ENCODE measurements at places on chromosomes 16 and 17.

- DNase-seq = no peak
These were observed 4.4 kb downstream of the CHD9NB start for GRCh38 chr16:53048139-53048915.

GRCh38 chr16:89099905-89100304 lies 6.3 kb downstream of the ACSF3 start:
- no peak for DNase-seq

GRCh38 chr17:71039391-71039790 lies 870.1 kb downstream of the KCNJ2 start:
- no peak for DNase-seq

- no peak for DNase-seq
These were observed 89.8 kb upstream of the GNAO1 start for GRCh38 chr16:56101480-56101879.

DNA sequence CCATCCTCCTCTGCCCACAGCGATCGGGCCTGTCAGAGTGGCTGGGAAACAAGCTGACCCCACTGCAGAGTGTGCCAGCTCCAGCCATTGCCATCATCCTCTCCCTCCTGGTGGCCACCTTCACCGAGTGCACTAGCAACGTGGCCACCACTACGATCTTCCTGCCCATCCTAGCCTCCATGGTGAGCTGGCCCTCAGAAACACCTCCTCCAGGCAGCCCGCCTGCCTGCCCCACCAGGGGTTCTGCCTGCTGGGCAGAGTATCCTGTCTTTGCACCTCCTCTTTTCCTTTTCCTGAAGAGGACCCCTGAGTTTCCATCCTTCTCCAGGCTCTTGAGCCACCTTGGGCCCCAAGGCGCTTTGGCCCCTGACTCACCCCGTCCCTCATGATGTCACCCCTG lies 10.5 kb upstream of the FOXN1 start:
- DNase-seq = no peak

DNA sequence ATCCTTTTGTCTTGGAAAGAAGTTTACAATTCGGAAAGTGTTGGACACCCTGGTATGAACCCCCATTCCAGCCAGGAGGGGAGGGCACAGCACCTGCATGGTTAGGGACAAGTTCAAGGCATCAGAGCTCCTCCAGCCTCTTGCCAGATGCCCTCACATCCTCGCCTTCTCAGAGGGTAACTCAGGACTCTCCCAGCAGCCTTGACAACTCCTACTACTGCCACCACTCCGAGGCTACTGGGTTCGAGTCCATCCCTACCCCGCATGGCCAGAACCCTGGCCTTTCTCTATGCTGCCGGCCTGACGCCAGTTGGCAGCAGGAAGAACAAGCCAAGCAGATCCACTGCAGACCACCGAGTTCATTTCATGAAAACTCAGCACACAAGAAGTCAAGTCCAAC lies 34.1 kb downstream of the AXIN2 start:
- DNase-seq = no peak

DNA sequence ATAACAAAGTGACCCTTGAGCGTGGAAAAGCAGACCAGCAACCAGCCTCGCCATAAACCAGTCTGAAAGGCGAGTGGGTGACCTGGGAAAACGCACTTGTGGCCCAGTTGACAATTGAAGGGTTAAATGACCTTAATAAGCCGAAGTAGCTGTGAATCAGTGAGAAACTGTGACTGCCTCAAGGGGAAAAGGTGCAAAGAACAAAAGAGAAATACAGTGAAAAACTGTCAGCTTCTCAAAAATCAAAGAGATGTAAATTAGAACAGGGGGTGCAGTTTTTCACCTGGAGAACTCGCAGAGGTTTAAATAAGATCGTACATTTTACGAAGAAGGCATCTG lies 124.1 kb downstream of the CMIP start:
- no peak for DNase-seq

DNA sequence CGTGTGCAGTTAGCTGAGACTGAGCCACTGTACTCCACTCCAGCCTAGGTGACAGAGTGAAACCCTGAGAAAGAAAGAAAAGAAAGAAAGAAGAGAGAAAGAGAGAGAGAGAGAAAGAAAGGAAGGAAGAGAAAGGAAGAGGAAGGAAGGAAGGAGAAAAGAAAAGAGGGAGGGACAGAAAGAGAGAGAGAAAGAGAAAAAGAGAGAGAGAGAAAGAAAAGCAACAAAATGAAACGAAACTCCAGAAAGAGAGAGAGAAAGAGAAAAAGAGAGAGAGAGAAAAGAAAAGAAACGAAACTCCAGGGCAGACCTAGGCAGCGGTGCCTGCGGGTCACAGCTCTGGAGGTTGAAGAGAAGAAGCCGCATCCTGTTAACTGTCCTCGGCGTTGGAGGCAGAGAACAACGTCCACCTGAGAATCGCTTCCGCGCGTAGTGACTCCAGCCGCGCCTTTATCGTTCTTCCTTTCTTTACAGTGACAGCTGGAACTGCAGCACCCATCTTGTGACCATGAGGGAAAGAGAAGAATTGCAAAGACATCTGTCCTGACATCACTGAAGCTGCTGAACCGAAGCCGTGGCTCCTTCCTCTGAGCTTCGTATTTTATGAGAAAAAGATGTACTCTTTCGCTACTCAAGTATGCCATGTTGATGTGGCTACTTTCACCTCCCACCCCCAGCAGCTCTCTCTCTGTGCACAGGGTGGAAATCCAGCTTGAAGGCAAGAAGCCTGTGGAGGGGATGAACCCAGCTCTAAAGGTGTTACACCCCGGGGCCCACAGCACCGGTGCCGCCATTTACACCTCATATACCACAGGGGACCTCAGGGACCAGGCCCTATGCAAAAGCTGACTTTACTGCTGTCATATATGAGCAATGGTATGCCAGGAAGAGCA lies 56.9 kb upstream of the DOC2B start:
- no peak for DNase-seq

DNA sequence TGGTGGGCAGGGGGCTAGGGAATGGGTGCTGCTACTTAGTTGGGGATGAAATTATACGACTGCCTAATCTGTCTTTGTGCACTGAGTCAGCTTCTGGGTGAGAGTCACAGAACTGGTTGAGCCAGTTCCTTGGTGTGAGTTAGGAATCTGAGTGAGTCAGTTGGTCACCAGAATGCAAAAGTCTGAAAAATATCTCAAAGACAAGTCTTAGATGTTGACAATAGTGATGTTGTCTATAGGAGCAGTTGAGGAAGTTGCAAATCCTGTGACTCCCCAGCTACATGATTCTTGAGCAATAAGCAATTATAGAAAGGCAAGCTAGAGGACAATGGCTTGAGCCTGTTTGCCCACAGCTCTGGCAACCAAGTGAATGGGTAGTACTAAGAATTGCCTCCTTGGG lies 399.2 kb downstream of the CNTNAP4 start:
- DNase-seq = no peak

GRCh38 chr17:38912221-38912813 lies 13.1 kb upstream of the LASP1NB start:
- DNase-seq = no peak

- no peak for DNase-seq
These were observed 9.3 kb downstream of the JUP start for GRCh38 chr17:41777157-41777573.

DNA sequence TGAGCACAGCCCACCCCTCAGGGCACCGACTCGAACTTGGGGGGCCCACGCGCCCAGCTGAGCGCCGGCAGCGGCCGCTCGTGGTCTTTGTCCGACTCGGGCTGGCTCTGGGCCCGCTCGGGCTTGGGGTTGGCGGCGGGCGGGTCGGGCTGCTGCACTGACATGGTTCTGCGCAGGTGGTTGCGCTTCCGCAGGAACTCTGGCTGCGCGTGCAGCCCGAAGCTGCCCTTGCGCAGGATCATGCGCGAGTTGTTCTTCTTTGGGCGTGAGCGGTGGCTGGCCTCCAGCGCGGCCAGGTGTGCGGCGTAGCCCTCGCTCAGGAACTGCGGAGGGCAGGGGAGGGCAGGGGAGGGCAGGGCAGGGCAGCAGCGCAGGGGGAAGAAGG lies 11.1 kb downstream of the PIMREG start:
- peak; percentile 57 for DNase-seq

GRCh38 chr16:24610416-24610755 lies 71.0 kb downstream of the RBBP6 start:
- DNase-seq = no peak

DNA sequence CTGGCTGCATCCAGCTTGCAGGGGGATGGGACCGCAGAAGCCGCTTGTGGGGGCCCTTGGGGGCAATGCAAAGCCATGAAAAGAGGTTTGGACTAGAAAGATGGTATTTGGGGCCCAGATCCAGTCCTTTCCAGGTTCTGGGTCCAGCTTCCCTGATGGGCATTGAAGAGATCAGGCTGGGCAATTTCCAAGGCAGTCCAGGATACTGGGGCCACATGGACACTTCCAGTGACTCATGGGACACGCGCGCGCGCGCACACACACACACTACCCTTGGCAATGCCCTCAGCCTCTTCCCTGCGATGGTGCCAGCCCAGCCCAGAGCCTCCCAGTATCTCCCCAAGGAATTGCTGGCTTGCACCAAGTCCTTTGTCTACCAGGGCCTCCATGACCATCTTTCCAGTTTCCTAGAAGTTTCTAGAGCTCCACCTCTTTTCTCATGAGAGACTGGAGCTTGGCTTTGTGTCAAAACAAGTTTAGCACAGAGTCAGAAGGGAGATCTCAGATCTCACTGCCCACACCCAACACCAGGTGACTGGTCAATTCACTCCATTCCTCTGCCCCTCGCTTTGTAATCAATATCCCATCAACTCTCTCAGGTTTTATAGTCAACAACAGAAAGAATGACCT lies 44.3 kb downstream of the WNT3 start:
- no peak for DNase-seq

DNA sequence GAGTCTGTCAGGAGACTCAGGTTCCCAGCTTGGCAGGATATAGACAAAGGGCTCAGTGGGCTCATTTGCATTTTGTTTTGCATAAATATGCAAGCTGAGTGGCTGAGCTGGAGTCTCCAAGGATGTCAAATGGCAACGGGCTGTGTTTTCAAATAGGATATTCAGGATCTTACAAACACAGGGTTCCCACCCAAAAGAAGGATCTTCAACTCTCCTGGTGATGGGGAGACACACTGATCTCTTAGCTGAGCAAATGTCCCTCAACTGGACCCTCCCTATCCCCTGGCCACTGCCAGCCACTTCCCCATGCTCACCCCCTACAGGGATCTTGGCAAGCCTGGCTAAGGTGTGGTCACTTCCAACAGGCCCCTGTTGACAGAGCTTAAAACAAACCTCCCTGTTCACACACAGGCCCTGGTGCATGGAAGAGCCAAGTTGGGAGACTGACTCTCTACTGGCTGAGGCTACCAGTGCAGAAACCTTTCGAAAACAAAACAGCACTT lies 61.6 kb downstream of the SOX9 start:
- no peak for DNase-seq

GRCh38 chr16:56551796-56552738 lies 12.8 kb upstream of the MT4 start:
- no peak for DNase-seq

GRCh38 chr17:56144223-56144622 lies 9.1 kb upstream of the ANKFN1 start:
- DNase-seq = no peak

- no peak for DNase-seq
These were observed 173.3 kb downstream of the PRKCB start for GRCh38 chr16:24009098-24009497.

DNA sequence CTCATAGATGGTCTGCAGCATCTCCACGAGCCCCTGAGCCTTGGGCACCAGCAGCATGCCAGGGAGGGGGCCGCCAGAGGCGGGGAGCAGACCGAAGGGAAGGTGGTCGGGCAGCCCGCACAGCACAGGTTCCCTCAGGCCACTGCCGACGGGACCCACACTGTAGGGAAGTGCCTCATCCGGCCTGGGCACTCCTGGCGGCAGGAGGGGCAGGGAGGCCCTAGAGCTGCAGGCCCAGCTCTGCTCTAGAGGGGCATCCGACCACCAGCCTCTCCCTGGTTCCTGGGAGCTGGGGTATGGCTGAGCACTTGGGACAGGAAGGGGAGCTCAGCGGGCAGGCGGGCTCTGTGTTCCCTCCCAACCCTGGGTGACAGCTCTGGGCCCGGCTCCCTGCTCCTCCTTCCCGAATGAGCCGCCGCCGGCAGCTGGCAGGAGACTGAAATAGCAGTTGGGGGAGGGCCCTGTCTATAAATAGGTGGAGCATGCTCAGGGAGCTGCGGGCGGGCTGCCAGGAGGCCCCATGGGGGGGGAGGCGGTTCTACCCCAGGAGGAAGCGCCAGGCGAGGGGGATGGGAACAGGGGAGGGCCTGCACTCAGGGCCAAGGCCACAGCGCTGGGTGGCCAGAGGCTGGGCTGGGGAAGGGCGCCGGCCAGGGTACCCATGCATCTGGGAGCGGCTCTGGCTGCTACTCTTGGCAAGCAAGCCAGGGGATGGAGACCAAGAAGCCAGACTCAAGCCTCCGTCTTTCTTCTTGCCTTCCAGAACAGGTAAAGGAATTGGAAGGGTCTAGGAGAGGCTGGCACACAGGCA lies 12.4 kb downstream of the HDAC5 start:
- peak; percentile 58 for DNase-seq

GRCh38 chr17:66260688-66261087 lies 31.5 kb upstream of the APOH start:
- no peak for DNase-seq

GRCh38 chr16:78549366-78549765 lies 449.9 kb downstream of the WWOX start:
- DNase-seq = no peak
